Right atrium auricular region (tissue), 2 donors: ENCODE measurements at places on chromosomes 5 and 9. TPM values are rescaled to one million over a fixed set of nuclear protein-coding genes. Genes with fewer than 3 reads are reported as not detected.

Gene IFNK
- not detected for total RNA-seq

Gene SPATA31C1
- total RNA-seq: not detected

Gene SLCO6A1
- total RNA-seq: not detected

Gene LCN15
- 1.4 TPM for total RNA-seq

Gene FAXDC2
- 22.1 TPM for total RNA-seq

Gene PCDHGA1
- 1.4 TPM for total RNA-seq

Gene CNTNAP3B
- total RNA-seq: 6.8 TPM

Gene CTNND2
- 9.0 TPM for total RNA-seq

Gene ASTN2
- total RNA-seq: 11.1 TPM

Gene SV2C
- total RNA-seq: 0.15 TPM

Gene PCDHB12
- total RNA-seq: 2.3 TPM

DNA sequence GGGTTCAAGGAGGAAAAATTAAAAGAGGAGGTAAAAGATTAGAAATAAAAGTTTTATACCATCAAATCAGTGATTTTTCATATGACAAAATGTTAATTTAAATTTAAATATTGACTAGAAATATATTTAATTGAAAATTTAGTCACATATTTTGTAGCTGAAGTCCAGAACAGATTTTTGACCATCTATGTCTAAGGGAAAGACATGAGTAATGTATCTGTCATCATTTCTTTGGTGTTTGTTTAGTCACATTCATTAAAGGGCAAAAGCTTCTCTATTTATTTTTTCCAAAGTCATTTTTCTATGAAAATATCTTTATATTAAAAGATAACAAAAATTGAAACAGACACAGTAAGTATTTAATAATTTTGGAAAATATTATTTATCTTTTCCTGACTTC, 252.0 kb upstream of the ISL1 start:
- DNase-seq: no peak

DNA sequence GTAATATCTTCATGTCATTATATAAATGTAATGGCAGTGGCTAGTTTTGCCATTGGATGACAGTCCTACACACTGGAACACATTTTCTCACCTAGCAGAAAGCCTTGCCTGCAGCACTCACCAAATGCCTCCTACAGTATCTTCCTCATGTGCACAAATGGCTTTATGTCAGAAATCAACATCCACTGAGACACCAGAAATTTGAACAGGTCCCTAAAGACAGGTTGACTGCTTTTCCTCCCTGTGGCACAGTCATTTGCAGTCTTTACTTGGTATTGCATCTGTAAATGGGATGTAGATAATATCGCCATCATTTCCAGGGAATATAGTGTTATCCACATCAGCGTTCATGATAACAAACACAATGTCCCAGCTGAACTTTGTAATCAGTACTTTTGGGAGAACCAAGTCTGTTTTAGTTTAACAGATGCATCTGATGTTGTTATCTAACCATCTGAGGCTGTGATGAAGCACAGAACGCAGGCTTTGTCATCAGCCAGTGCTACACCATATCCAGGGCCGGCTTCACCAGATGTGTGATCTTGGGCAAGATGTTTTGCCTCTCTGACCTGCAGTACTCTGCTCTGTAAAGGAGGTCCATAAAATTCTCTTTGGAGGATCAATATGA, 83.9 kb upstream of the TAS2R1 start:
- DNase-seq: no peak

GRCh38 chr9:133786907-133787753, 49.0 kb upstream of the SARDH start:
- no peak for DNase-seq

DNA sequence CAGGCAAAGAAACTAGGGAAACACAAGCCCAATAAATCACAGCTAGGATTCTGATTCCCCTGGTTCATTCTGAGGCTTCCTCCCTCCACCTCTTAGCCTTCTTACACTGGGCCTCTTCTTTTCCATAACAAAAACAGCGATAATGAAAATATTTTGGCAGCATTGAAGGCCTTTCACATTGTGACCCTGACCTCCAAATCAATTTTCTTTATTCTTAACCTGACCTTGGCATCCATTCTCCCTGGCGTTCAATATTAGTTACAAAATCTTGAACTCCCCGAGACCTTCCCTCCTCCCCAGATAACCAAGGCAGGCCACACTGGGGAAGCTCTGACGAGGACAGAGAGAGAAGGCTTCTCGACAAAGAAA, 399.9 kb downstream of the ZSWIM6 start:
- DNase-seq: no peak

DNA sequence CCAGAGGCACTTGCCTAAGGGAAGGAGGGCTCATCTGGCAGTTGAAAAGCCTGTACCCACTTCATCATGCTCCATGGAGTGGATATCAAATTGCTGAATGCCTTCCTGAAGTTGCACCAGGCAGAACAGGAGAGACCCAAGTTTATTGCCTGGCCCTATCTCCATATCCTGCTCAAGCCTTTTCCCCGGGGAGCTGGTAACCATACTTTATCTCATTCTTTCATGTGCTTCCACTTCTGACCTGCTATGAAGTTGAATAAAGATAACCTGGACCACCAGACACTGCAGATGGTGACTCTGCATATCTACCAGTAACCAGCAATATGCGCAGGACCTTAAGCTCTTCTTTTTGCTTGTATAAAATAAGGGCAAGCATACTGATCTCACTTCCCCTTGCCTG, 1397.5 kb upstream of the CDH6 start:
- DNase-seq: no peak

- no peak for DNase-seq
Measured at GRCh38 chr5:118174671-118175070, 813.7 kb downstream of the DTWD2 start.

DNA sequence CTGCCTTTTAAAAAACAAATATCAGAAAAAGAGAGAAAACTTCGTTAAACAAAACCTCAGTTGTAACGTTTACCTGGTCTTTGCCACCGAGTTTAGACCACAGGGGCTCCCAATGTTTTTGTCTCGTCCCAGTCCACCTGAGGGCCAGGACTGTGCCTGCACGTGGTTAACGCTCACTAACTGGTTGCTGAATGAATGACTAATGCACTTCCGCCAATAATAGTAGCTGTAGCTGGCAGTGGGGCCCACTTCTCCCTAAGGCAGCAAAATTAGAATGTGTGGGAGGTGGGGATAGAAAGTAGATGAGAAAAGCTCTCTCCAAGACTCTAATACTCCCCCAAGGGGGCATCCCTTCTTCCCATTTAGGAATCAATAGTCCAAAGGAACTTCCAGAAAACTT, 29.1 kb upstream of the MED27 start:
- no peak for DNase-seq

DNA sequence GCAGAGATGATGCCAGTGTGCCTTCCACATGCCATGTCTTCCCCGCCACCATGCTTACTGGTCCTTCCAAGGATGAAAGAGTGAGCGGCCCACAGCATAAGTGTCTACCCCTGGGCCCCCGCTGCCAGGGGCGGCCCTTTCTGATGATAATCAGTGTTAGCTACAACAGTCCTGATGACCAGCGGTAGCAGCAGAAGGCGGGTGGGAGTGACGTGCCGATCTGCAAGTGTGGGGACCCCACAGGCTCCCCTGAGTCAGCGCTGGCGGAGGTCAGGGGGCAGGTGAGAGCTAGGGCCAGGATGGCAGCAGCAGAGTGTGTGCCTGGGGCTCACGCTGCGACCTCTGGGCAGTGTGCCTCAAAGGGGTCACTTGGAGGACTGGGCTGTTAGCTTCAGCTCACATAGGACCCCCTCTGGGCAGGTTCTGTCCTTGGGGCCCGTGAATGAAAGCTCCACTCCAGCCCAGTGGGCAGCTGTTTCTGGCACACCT, 80.4 kb downstream of the HMCN2 start:
- DNase-seq: no peak

- no peak for DNase-seq
Measured at GRCh38 chr5:150978590-150978989, 41.8 kb upstream of the GPX3 start.

- no peak for DNase-seq
Measured at GRCh38 chr5:147307170-147307569, 72.3 kb downstream of the STK32A start.

GRCh38 chr5:104400941-104401340, 838.4 kb upstream of the NUDT12 start:
- no peak for DNase-seq

DNA sequence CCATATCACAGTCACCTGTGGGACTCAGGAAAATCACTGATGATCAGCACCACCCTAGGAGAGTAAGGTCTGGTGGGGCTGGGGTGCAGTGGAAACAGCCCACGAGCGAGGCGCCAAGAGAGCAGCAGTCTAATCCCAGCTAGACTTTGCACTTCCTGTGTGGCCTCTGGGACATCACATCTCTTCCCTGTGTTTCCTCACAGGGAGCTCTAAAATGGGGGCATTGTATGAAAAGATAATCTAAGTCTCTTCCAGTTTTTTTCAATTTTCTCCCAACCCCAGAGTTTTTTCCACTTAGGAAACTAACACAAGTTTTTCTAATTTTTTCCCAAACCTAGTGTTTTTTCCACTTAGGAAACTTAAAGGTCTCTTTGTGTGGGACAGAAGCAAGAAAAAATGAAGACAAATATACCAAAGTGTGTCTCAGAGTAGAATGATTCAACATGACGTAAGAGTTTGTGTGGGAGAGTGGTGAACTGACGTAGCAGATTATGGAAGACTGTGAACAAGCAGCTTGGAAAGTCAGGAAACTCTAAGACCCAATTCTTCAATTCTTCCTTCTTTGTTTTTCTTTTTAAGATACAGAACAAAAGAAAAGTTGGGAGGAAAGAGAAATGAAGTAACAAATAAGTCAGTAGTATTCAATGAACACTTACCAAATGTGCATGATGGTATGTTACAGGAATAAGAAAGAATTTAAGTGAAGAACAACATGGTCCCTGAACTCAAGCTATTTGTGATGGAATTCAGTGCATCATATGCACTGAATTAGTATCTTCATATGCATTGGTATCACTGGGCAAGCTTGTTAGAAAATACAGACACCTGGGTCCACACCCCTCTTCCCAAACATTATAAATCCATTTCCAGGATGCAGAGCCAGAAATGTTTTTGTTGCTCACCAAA, 51.3 kb downstream of the LHFPL2 start:
- DNase-seq: no peak

- DNase-seq: no peak
Measured at GRCh38 chr9:127741831-127742434, 6.8 kb upstream of the TOR2A start.

- no peak for DNase-seq
Measured at GRCh38 chr5:134263801-134264200, 37.9 kb upstream of the PPP2CA start.

DNA sequence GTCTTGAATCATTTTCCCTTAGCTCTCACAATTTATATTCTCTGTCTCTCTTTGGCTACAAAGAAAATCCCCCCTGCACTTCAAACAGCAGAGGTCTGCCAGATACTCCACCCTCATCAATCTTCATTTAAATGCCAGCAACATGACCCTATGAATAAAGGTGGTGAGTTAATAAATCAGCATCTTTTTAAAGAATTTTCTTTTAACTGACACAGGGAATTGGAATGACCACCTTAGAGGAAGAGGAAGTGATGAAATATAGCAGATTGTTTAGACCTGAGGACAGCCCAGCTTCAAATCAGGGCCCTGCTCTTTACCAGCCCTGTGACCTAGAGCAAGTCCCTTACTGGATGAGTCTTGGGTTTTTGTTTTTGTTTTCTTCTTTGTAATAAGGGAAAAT, 223.1 kb upstream of the PAPPA start:
- DNase-seq: no peak

GRCh38 chr9:12884736-12885395, 110.0 kb downstream of the LURAP1L start:
- DNase-seq: no peak

- DNase-seq: no peak
Measured at GRCh38 chr5:109224276-109224882, 185.4 kb downstream of the PJA2 start.

- DNase-seq: no peak
Measured at GRCh38 chr5:7714119-7714518, 136.8 kb downstream of the CFAP90 start.

DNA sequence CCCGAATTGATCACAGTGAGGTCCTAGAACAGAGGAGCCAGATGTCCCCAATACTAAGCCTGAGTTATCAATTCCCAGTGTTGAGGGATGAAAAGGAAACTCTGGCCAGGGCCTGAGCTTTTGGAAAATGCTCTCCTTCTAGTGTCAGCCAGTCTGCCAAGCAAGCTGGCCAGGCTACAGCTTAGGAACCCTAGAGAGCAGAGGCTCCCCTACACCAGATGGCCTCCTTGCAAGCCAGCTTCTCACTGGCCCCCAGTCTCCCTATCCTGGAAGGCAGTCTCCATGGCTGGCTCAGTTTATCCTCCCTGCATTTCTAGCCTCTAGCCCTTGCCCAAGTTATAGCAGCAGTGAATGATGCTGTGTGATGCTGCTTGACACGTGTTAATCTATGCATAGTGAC, 204.7 kb upstream of the WWC1 start:
- no peak for DNase-seq

DNA sequence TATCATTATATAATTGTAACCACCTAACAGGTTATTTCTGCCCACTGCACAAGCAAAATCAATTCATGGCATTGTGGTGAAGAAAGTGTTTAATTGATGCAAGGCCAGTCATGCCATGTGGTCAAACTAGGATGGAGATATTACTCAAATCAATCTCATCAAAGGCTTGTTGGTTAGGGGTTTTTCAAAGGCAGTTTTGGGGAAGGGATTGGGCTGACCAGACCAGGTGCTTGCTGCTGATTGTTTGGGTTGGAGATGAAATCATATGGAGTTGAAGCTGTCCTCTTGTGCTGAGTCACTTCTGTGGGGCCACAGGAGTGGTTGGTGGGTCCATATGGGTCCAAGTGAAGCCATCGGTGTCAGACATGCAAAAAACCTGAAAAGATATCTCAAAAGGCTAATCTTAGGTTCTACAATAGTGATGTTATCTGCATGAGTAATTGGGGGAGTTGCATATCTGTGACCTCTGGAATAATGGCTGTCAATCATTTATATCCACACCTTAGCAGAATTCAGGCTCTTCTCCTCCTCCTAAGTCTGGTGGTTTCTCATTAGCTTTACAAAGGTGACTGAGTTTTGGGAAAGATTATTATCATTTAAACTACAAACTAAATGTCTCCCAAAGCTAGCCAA, 44.9 kb downstream of the HMGCS1 start:
- no peak for DNase-seq
